ENCODE measurements at places on chromosomes 1 and 21. TPM values are rescaled to one million over a fixed set of nuclear protein-coding genes. Genes with fewer than 3 reads are reported as not detected.

The GPR153 gene
- total RNA-seq: 25.2 TPM

The C1orf94 gene
- 11.8 TPM for total RNA-seq

The LEFTY2 gene
- 971 TPM for total RNA-seq

The KDF1 gene
- total RNA-seq: 14.6 TPM

The UCHL5 gene
- total RNA-seq: 36.3 TPM

The ZFP69 gene
- total RNA-seq: 9.2 TPM

The TSNAX gene
- total RNA-seq: 51.0 TPM

The CCDC185 gene
- total RNA-seq: not detected

The COL16A1 gene
- 13.8 TPM for total RNA-seq

GRCh38 chr1:69688193-69688592 lies 120.5 kb downstream of the LRRC7 start:
- no peak for DNase-seq

GRCh38 chr1:93440272-93440671 lies 7.6 kb upstream of the FNBP1L start:
- DNase-seq: no peak

DNA sequence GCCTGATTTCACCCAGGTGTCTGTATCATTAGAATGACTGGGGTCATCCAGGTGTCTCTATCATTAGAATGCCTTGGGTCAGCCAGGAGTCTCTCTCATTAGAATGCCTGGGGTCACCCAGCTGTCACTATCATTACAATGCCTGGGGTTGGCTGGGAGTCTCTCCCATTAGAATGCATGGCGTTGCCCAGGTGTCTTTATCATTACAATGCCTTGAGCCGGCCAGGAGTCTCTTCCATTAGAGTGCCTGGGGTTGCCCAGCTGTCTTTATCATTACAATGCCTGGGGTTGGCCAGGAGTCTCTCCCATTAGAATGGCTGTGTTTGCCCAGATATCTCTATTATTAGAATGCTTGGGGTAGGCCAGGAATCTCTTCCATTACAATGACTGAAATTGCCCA lies 61.6 kb downstream of the RNF187 start:
- no peak for DNase-seq

DNA sequence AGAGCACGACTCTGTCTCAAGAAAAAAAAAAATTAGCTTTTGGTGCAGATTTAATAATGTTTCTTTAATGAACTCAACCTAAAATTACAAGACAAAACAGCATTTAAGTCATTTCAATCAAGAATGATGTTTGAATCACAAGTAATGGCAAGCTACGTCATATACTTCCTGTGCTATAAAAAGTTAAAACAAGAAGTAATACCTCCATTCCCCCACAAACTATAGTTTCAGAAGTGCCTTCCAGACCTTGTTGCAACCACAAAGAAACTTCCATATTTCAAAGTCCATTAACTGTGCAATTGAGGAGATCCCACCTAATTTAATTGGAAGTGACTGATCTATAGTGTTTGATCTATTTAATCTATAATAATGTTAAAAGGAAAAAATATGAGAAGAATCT lies 15.1 kb downstream of the NRDC start:
- DNase-seq: no peak

GRCh38 chr1:43545695-43546387 lies 15.2 kb downstream of the PTPRF start:
- peak; percentile 98 for DNase-seq

DNA sequence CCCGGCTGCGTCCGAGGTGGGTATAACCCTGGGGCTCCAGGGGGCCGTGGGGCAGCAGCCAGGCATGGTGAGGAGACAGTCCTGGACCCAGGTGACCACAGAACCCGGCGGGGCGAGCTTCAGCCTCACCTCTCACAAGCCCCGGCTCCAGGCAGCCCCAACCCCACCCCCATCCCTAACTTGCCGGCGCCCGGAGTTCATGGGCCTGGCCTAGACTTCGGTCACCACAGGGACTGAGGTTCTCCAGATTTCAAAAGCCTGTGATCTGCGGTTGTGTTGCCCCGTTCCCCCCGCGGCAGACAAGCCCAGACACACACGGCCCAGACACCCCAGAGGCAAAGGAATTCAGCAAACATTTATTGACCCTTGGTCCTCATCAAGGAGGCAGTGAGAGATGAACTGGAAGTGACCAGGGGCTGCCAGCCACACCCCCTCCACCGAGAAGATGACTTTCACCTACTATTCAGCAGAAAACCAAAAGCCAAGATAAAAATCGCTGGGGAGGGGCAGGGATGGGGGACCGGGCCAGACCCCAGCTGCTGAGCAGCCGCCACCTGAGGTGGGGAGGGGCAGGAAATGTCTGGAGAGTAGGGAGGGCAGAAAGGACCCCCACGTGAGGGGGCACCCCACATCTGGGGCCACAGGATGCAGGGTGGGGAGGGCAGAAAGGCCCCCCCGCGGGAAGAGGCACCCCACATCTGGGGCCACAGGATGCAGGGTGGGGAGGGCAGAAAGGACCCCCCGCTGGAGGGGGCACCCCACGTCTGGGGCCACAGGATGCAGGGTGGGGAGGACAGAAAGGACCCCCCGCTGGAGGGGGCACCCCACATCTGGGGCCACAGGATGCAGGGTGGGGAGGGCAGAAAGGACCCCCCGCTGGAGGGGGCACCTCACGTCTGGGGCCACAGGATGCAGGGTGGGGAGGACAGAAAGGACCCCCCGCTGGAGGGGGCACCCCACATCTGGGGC lies 3.9 kb downstream of the HES4 start:
- peak; percentile 67 for DNase-seq

- DNase-seq: no peak
Measured at GRCh38 chr1:232902774-232903350, 47.5 kb upstream of the NTPCR start.

GRCh38 chr1:15681349-15682292 lies 2.5 kb upstream of the PLEKHM2 start:
- no peak for DNase-seq

- peak; percentile 51 for DNase-seq
Measured at GRCh38 chr21:46111857-46112724, 14.2 kb downstream of the COL6A2 start.

DNA sequence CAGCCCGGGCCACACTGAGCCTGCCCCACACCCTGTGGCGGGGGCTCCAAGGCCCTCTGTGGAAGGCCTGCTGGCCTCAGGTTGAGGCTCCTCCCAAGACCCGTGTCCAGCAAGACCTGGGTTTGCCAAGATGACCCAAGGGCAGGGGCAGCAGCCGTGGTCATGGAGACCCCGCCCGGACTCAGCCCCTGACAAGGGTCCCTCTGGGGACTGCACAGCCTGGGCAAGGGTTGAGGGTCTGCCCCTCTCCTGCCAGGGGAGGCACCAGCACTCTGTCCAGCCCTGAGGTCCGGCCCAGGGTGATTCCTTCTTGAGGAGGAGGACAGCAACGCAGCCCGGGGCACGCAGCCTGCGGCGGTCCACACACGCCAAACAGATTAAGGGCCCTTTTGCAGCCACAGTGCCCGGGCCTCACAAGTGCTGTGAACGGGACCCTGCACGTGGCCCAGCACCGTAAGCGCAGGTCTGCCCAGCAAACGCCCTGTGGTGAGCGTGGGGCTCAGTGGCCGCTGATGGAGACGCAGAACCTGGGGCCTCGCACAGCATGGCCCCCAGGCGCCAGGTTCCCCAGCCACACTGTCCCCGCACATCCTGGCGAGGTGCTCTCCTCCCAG lies 3.4 kb downstream of the SPATC1L start:
- DNase-seq: peak; percentile 57

DNA sequence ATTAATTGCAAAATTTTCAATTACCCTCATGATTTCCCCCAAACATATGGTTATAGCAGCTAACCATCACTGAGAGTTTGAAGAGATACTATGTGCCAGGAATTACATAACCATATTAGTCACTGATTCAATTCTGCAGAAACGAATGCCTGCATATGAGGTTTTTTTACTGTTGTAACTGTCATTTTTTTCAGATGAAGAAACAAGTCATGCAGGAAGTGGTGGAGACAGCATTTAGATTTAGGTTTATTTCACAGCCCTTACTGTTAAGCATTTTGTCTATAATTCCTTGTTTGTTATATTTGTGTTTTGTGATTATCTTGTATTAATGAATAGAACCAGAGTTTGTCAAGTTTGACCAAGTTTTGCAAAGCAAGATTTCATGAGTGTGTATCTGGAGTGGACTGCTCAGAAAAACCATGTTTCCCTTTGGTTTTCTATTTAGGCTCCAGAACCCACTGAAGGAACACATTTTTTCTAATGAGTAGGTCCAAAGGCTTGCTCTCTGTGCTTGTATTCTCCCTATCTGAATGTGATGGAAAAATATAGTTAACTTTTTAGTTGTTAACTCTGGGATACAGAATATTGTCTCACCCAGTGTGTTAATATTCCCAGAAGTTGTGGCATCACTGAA lies 308.5 kb upstream of the ADAMTS5 start:
- DNase-seq: no peak

- no peak for DNase-seq
Measured at GRCh38 chr1:73953586-73953985, 244.4 kb downstream of the LRRIQ3 start.

DNA sequence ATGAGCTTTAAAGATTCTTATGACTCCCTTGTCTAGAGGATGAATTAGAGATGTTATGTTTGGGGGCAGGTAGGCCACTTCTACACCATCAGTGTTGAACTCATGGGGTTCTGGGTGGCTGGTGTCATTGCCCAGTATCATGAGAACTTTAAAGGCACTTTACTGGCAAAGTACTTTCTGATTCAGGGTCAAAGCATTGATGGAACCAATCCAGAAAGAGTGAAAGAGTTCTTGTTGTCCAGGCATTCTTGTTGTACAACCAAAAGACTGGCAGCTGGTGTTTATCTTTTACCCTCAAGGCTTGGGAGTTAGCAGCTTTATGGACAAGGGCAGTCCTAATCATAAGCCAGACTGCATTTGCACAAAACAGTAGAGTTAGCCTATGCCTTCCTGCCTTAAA lies 673.0 kb downstream of the USP25 start:
- no peak for DNase-seq

GRCh38 chr1:22500471-22500870 lies 48.8 kb downstream of the ZBTB40 start:
- no peak for DNase-seq

DNA sequence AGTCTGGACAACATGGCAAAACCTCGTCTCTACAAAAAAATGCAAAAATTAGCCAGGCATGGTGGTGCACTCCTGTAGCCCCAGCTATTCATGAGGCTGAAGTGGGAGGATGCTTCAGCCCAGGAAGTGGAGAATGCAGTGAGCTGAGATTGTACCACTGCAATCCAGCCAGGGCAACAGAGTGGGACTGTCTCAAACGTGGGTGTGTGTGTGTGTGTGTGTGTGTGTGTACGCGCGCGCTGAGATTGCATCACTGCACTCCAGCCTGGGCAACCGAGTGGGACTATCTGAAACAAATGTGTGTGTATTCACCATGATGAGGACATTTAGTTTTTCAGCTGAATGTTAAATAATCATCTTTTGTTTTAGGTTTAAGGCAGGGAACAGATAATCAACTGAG lies 21.1 kb downstream of the USP1 start:
- DNase-seq: no peak

GRCh38 chr1:161970633-161971032 lies 53.0 kb downstream of the OLFML2B start:
- peak; percentile 68 for DNase-seq

GRCh38 chr1:67689267-67690017 lies 4.4 kb downstream of the GADD45A start:
- no peak for DNase-seq

GRCh38 chr1:6401673-6402072 lies 8.1 kb upstream of the ACOT7 start:
- no peak for DNase-seq

DNA sequence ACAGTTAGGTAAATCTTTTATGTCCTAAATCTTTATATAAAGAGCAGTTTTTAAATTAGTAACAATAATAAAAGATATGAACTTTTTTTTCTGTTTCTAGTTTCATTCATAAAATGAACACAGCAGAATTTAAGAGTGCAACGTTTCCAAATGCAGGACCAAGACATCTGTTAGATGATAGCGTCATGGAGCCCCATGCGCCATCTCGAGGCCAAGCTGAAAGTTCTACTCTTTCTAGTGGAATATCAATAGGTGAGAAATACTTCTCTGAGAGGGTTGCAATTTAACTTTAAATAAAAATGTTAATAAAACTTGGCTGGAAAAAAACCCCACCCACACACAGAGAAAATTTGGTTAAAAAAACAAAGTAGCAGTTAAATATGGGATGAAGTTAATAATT lies 15.0 kb upstream of the ANGPTL1 start:
- DNase-seq: no peak

- no peak for DNase-seq
Measured at GRCh38 chr1:31336687-31337467, 36.0 kb downstream of the FABP3 start.

GRCh38 chr1:203121186-203122015 lies 6.1 kb upstream of the ADORA1 start:
- DNase-seq: no peak

DNA sequence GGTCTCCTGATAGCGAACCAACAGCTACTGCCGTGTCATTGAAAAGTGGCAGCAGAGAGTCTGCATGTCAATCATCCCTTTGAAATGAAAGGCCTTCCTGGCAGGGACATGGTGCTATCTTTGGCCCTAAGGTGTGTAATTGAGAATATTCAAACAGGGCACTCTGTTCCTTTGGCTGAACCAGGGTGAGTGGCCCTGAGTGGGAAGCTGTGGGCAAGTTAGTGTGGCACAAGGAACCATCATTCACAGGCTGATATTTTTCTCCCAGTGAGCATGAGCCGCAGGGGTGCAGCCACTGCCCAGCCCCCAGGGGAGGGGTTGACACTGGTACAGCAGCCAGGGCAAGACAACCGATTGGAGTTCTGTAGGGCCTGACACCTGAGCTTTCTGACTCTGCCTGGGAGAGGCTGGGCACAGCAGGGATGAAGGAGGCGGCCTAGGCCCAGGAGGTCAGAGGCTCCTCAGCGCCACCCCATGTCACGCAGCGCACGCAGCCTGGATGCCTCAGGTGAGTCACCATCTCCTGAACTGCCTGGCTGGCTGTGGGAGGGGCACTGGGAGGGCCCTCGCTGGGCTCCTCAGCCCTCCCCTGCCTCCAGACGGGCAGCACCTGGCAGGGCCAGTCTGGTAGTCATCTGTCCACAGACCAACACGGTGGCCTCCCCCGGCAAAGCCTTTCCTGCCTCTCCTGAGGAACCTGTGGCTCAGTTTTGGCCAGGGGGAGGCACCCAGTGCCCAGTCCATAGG lies 13.2 kb downstream of the QSOX1 start:
- DNase-seq: peak; percentile 92

Data from H7 (cell line).